ENCODE measurements at places on chromosomes 1 and 21.

GRCh38 chr1:158053276-158053675 is 59.8 kb downstream of the KIRREL1 start:
- no peak for DNase-seq

DNA sequence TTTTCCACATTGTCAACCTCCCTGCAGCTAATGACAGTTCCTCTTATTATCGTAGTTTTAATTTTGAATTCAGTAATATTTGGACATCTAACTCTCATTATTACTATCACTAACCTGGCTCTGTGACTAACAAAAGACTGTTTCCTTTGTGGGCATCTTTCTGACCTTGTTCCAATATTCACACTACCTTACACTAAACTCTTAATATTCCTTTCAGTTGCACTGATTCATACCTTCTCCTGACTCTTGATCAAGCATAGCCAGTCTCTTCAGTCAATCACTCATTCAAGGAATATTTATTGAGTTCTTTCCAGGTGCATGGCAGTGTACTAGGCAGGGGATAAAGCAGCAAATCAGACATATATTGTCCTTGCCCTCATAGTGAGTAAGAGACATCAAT is 7.8 kb upstream of the CTNNBIP1 start:
- no peak for DNase-seq

GRCh38 chr1:246373828-246374569 is 133.1 kb downstream of the SMYD3 start:
- DNase-seq: no peak

DNA sequence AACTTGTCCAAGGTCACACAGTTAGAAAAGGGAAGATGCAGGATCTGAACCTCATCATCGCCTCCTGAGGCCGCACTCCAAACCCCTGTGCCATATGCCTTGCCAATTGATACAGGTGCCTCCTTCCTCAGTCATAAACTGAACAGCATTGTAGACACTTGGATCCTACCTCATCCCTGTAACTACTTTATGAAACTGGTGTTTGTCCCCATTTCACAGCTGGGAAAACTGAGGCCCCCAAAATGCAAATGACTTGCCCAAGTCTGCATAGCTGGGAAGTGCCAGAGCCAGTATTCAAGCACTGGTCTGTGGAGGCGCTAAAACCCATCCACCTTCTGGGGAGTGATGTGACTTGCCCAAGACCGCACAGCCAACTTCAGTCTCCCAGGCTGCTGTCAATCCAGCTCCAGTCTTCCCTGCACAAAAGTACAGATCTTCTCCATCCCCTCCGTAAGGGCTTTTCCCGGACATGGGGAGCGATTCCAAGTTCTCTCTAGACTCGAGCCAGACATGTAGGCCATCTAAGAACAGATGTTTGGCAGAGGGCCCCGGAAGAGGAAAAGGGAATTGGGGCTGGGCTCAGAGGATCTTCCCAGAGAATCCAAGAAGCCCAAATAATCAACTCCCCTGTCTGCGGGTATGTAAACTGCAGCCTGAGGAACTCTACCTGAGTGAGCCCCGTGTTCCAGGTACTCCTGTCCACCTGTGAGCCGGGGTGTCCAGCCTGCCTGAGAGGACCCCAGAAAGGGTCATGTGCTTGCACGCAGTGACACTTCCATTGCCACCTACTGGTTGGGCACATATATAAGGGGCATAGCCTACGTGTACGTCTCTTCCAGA is 60.5 kb downstream of the SYT2 start:
- no peak for DNase-seq

DNA sequence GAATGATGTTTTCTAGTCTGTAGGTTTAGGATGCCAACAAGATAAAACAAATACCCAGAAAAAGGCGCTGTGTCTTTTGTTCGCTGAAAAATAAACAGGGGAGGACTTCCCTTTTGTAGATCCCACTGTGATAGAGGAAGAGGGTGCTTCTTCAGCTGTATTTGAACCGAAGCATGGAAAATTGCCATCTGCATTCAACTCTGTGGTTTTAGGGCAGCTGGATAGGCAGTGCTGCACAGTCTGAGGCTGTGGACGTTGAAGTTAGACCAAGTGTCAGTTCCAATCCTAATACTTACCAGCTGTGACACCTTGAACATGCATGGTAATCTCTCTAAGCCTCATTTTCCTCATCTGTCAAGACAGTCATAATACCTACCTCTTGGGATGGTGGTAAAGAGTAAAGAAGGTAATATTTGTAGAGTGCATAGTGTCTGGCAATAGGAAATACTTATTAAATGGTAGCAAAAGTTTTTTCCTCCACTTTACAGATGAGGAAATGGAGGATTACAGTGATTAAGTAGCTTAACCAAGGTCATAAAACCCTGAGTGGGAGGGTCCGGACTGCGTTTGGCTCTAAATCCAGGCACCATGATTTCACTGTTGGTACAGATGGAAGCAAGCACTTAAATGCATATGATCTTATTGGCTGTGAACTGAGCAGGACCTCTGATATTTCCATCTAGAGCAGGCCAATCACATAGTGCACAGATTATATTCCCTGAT is 48.5 kb downstream of the UTP25 start:
- DNase-seq: no peak

GRCh38 chr1:2284932-2285331 is 56.8 kb downstream of the SKI start:
- no peak for DNase-seq

DNA sequence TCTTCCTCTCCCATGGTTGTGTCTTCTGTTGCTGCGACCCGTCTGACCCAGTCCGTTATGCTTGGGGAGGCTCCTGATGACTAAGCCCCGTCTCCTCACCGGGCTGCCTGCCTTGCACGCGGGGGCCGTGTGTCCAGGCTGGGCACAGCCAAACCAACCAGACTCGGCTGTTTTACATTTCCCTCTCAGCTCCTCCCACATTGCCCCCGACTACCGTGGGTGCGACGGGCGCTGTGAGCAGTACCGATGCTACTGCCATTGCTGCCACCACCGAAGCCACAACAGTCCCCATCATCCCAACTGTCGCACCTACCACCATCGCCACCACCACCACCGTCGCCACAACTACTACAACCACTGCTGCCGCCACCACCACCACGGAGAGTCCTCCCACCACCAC is 46.0 kb upstream of the CNTN2 start:
- DNase-seq: no peak
